ENCODE measurements at places on chromosomes 12 and 14.
A peak's percentile ranks its signal among the peaks of the same experiment; 100 is the strongest.

GRCh38 chr14:84202486-84202885 lies 1327.5 kb upstream of the FLRT2 start:
- DNase-seq: no peak

- DNase-seq: peak; percentile 80
Observed at GRCh38 chr12:55619354-55620138, 17.1 kb upstream of the OR10P1 start.

- DNase-seq: no peak
Observed at GRCh38 chr14:50578433-50578832, 18.5 kb downstream of the ATL1 start.

GRCh38 chr12:18146363-18146762 lies 56.4 kb upstream of the RERGL start:
- DNase-seq: no peak

GRCh38 chr12:48938805-48939204 lies 13.5 kb upstream of the FKBP11 start:
- no peak for DNase-seq

- no peak for DNase-seq
Observed at GRCh38 chr12:123896767-123897166, 75.9 kb downstream of the CCDC92 start.

DNA sequence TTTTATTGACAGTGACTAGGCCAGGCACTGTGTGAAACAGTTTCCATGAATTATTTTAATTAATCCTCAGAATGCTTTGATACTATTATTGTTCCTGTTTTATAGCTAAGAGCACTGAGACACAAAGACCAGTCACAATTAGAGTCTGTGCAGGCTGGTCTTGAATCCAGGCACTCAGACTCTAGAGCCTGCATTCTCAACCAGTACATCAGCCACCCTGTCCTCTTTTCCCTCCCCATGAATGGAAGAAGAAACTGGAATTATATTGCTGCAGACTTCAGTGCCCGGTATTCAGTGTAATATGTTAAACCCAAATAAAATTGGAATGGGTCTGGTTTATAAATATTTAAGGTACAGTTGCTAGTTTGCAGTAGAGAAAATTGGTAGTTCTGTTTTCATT lies 303.0 kb upstream of the RGS6 start:
- no peak for DNase-seq

DNA sequence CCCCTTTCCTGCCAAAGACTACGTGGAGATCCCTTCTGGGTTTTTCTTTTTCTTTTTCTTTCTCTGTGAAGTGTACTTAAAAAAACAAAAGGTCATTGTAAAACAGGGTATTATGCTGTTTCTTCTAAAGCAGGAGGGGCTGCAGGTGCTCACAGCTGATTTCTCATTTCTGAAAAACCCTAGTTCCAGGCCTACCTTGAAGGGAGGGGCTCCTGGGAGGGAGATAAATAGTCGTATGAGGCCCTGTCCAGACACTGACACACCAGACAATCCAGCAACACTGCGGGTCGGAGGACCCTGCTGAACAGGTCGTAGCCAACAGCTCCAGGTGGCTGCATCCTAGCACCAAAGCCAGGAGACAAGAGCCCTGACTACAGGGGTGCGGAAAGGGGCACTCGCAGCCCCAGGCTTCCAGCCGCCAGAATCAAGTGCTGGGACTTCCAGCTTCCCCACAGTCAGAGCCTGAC lies 41.1 kb downstream of the PSMA6 start:
- DNase-seq: no peak

GRCh38 chr12:14810167-14810952 lies 3.6 kb downstream of the SMCO3 start:
- DNase-seq: no peak

DNA sequence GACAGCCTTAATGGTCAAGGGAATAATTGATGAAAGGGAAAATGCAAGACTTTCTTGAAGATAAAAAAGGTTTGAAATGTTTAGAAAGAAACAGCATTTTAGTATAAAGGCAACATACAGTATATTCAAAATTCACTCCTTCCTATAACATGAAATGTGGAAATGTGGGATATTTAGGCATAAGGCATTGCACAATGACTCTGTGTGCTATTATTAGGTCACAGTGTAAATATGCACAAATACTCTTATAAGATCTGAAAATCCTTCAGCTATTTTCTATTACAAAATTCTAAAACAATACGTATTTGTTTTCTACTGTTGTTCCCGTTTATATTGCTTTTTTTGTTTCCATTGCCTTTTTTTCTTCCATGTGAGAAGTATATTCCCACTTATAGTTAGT lies 127.7 kb downstream of the SLC16A7 start:
- DNase-seq: no peak

DNA sequence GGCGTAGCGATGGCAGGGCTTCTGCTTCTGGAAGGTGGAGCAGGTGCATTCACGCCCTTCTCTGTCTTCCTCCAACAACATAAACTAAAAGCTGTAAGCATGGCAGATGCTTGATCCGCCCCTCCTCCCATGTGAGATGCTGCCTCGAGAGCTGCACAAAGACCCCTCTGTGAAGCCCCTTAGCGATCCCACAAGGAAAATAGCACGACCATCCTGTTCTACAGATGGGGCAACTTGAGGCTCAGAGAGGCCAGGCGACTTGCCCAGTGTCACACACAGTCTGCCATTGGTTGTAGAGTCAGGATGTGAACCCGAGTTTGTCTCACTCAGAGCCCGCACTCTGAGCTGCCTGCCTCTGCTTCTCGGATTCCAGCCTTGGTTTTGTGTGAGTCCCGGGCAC lies 144.4 kb downstream of the SCARB1 start:
- no peak for DNase-seq

DNA sequence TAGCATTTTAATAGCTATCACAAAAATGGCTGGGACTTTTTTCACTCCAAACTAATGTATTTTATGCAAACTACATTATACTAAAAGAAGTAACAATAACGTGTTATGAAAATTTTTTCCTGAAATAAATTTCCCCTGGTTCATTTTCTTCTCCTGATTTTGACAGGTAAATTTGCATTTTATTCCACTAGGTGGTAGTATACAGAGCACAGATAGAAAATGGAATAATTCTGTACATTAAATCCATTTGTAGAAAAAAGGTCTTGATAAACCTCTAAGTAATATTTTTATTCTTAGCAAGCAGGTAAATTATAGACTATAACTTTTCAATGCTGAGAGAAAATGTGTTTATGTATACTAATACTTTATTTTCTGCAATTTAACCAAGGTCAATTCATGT lies 96.5 kb downstream of the BCAT1 start:
- DNase-seq: peak; percentile 21

- DNase-seq: no peak
Observed at GRCh38 chr14:103880348-103881267, 33.2 kb upstream of the PPP1R13B start.

DNA sequence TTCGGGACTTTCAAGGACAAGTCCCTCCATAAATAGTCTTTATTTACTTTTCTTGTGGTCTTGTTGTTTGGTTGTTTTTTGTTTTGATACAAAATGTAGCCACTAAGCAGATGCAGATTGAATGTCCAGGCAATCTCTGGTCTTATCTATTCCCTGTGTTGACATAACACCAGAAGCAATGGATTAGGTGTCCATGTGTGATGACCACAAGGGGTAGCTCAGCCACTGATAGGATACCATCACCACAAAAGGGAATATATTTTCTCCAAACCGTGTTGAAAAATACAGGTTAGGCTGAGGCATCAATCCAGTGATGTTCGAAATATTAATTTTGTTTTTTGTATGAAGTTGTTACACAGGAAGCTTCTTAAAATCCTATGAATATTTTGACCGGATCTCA lies 196.3 kb downstream of the EPS8 start:
- no peak for DNase-seq
